ENCODE measurements at places on chromosomes 12 and 14.
A peak's percentile ranks its signal among the peaks of the same experiment; 100 is the strongest.

- no peak for DNase-seq
Observed at GRCh38 chr12:75507086-75507485, 4.3 kb downstream of the KRR1 start.

GRCh38 chr12:21339921-21340320 is 5.2 kb upstream of the SLCO1A2 start:
- no peak for DNase-seq

DNA sequence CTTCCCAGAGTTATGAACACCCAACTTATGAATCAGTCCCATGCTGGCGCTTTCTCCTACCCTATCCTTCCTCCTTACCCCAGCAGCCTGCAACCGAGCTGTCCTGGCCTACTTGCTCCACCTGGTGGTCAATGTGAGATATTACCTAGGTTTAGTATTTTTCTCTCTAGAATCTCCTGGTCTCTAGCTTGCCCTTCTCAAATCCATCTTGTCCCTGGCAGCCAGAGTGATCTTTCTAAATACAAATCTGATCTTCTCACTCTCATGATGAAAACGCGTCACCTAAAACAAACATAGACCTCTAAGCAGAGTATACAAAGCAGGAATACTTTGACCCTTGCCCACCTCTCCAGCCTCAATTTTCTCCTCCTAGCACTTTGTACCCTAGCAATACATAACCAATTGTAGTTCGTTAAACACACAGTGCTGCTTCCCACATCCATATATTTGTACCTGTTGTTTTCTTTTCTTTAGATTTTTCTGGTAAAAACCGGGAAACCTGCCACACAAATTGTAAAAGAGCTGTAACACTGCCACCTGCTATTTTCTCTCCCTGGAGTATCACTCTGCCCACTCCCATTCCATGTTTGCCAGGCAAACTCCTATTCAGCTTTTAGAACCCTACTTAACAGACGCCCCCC is 20.0 kb upstream of the TCP11L2 start:
- DNase-seq, result peak; percentile 45

GRCh38 chr14:20866963-20867362 is 24.2 kb upstream of the RNASE3 start:
- no peak for DNase-seq

DNA sequence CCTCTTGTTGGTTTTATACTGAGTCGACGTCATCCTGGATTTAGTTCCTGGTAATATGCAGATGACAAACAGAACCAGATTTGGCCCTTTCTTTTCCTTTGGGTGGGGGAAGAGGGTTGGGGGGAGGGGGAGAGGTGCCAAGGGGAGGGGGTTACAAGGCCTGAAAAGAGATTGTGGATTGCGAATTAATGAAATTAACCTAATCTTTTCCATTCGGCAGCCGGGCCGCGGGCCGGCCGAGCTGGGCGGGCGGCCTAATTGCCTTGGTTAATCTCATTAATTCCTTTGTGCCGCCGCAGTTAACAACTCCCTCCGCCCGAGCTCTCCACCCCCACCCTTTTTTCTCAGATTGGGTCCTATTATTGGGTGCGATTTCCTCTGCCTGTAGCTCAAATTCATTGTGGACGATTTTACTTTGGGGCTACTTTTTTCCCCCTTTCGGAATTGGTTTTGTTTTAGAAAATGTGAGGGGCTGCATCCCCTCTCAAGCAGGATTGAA is 387 bp upstream of the GSC start:
- peak; percentile 4 for DNase-seq

DNA sequence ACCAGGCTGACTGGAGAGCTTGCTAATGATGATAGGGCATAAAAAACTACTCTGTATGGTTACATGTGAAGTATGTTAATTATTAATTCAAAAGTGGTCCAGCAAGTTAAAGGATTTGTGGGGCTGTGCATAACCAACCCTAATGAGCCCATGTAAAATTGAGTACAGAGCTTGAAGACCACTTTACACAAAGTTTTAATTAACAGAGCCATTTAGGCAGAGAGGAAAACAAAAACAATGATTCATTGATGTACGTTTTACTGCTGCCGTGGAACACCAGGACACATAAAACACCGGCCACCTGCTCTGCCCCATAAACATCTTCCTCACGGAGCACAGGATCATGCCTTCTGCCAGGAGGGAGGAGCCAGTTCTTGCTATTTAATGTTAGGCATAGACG is 83.5 kb downstream of the RIMBP2 start:
- DNase-seq, result no peak

Data from astrocyte of the hippocampus (primary cell).